ENCODE measurements at places on chromosomes 4 and X. TPM values are rescaled to one million over a fixed set of nuclear protein-coding genes. Genes with fewer than 3 reads are reported as not detected.

DNA sequence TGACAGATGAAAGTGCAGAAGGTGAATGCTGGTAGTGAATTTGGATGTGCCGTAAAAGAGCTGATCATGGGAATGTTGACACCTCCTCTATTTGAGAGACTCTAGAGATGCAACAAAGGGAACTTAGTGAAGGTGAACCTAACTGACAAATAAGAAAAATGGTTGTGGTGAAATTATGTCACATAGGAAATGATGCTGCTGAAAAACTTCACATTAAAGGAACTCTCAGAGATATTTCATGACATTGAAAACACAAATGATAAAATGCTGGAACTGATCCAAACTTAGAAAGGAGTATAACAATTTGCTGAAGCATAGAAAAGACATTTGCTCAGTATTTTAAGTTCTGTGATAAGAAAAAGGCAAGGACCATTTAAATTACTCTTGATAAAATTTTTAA is 31.9 kb downstream of the MGAT4D start:
- DNase-seq = no peak

- DNase-seq = peak; percentile 85
These were observed 10.3 kb downstream of the RTL5 start for GRCh38 chrX:72121383-72121782.

DNA sequence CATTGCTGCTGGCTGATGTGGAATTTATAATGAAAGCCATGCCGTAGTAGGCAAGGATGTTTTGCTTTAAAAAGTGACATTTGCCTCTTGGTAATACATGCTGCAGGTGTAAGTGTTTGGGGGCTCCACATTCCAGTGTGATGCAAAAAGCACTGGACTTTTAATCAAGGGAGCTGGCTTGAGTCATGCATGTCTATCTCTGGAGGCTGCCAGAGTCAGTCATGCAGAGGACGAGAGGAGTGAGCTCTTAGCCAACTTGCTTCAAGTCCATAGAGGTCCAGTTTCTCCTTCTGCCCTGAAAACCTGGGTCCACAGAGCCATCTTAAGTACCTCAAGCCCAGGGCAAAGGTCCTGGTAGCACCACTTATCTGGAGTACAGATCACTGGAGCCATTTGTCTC is 11.6 kb upstream of the CXCL13 start:
- no peak for DNase-seq

DNA sequence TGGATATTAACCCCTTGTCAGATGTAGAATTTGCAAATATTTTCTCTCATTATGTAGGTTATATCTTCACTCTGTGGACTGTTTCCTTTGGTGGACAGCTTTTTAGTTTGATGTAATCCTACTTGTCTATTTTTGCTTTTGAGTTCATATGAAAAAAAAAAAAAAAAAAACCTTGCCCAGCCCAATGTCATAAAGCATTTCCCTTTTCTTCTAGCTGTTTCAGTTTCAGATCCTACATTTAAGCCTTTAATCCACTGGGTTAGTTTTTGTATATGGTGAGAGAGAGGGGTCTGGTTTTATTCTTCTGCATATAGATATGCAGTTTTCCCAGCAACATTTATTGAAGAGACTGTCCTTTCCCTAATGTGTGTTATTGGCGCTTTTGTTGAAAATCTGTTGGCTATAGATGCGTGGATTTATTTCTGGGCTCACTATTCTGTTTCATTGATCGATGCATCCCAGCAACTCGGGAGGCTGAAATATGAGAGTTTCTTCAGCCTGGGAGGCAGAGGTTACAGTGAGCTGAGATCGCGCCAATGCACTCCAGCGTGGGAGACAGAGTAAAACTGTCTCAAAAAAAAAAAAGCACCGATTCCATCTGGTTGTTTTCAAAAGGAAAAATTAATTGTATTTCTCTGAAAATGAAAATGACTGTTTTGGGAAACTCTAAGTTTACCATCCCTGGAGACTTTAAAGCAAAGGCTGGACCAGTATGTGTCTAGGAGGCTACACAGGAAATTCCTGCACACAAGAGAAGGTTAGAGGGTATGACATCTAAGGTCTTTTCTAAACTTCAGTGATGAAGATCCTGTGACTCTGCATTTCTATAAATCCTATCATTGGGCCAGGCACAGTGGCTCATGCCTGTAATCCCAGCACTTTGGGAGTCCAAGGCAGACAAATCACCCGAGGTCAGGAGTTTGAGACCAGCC is 35.6 kb downstream of the STEEP1 start:
- no peak for DNase-seq

DNA sequence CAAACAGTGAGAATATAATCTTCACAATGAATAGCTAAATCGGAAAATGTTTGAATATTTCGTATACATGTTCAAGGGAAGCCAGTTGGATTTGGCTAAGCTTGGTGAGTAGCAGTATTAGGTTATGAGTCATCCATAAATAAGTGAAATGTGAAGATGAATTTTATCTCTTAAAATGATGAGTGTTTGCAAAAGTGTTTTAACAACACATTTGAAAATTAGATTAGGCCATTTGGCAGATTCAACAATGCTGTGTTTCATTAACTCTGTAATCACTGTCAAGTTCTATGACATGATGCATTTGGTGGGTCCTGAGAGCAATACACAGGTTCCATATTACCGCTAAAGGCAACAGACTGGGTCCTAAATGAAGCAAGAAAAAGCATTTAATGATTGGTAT is 301.9 kb upstream of the PRPS2 start:
- DNase-seq = no peak

TMSB15B gene
- 24.7 TPM for total RNA-seq

- no peak for DNase-seq
These were observed 252.5 kb upstream of the CASK start for GRCh38 chrX:42175843-42176242.

DCAF4L1 gene
- total RNA-seq = 0.14 TPM

DNA sequence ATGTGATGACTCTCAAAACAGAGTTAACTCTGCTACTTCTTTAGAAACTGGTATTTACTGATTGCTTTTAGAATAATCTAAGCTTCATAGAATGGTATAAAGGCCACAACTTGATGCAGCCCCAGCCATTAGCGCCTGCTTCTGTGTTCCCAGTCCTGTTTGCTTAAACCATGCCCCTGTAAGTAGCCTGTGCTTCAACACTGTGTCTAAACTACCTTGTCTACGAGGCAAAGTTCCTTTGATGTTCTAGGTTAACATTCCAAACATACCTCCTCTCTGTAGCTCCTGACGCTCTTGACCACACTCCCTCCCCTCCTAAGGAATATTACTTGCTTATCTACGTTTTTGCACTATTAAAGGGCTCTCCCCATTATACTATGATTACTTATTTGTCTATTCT is 352.5 kb upstream of the ADGRL3 start:
- DNase-seq = no peak

C4orf36 gene
- 1.2 TPM for total RNA-seq

PPARGC1A gene
- 2.4 TPM for total RNA-seq

AMBN gene
- 0.19 TPM for total RNA-seq

DNA sequence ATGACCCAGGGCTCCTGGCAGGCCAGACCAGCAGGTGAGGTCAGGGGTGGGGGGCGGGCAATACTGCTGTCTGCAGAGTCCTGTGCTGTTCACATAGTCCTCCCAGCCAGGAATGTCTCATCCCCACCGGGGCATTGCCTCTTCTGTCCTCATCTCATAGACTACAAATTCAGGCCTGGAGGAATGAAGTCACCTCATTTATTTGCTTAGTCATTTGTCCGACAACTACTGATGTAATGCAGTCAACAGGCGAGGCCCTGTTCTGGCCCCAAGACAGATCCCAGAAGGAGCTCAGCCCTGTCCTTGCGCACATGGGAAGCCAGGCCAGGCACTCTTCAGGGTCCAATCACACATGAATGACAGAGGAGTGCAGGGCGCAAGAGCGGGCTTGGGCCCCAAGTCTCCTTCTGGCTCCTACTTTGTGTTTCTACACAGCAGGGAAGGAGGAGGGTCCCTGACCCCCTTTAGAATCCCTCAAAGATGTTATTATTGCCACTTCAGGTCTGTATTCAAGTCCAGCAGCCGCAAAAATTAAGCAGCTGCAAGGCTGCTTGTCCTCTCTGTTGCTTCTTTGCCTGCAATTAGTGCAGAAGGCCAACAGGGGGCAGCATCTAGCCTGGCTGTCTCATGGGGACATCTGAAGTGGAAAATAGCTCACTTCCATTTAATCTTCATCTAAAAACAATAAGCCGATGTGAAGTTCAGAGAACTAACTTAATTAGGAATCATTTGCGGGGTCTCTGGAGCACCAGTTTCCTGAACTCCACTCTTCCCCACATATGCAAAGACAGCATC is 15.2 kb upstream of the HMX1 start:
- DNase-seq = peak; percentile 44

ZCCHC18 gene
- total RNA-seq = 2.1 TPM

DNA sequence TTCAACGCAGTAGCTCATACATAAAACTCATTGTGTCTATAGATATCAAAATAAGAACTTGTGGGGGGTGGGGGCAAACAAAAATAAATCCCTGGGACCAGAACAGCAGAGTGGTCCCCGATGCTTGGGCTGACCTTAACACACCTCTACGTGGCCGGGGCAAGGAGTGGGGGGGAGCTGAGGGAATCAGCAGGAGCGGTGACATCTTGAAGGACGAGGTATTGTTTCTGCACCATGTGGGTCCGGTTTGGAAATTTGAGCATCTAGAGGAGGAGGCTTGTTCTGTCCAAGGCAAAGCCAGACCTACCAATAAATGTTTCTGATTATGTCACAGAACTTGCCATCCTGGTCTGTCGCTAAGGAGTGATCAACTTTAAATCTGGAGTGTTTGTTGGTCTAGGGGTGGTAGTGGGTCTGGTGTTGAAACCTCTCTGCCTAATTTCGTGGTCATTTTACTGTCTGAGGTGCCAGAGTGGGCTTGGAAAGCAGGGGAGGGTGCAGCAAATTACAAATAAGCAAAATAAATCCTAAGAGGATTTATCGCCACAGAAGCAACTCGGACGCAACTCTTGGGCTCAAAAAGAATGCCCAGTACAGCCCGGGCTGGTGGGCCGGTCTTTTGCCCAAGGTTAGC is 774 bp upstream of the RAPGEF2 start:
- no peak for DNase-seq

CNKSR2 gene
- total RNA-seq = 6.0 TPM

GRCh38 chrX:68018248-68019203 is 414.8 kb downstream of the OPHN1 start:
- DNase-seq = peak; percentile 5

TRO gene
- 13.9 TPM for total RNA-seq

DNA sequence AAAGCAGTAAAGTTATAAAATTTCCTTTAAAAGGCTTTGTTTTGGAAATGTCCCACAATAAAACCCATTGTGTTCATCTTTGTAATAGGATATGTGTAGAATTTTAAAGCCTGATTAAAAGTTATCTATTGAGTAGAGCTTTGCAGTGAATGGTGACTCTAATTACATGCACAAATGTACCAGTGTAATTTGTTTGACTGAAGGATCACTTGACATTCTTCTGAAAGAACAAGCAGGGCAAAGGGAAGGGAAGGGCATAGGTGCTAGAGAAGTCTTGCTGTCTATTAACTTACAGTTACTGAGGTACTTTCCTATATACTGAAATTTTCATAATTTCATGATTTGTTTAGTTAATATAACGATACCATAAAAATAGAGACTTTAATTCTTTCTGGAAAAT is 70.8 kb downstream of the STIM2 start:
- DNase-seq = no peak

PLK4 gene
- total RNA-seq = 17.6 TPM

GRCh38 chr4:155304375-155304774 is 72.4 kb downstream of the MAP9 start:
- no peak for DNase-seq

TEC gene
- not detected for total RNA-seq

DNA sequence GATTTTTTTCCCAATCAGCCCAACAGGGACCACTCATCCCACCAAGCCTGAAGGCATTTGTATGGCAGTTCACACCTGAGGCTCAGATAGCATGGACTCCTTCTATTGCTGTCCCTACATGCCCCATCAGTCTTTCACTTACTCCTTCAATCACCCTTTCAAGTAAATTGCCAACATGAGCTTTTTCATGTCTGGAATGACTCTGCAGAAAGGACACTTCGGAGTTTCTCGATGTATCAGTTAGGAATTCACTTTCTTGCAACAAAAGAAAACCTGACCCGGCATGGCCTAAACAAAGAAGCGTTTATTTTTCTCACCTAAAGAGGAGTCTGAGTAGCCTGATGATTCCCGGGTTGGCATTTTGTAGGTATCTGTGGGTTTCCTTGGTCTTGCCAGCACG is 38.6 kb downstream of the RXFP1 start:
- no peak for DNase-seq

DNA sequence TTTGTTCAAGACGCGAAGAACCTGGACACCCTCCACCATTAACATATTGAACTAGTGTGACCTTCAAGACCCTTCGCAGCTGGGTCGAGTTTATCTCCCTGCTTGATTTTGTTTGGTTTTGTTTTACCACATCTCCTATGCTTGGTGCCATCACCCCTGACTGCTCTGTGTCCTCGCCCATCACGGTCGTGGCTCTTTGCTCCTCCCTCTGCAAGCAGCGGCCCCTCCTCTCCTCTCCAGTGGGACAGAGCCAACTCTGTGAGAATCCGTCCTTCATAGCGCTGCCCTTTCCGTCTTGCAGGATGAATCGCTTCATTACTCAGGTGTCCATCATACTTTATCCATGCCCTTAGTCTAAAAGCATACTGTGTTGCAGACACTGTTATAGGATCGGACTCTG is 9.1 kb upstream of the FAM149A start:
- DNase-seq = no peak

Measured in H4 (cell line).